ENCODE measurements at places on chromosomes 2 and 18. TPM values are rescaled to one million over a fixed set of nuclear protein-coding genes. Genes with fewer than 3 reads are reported as not detected.

Gene GATA6
- 27.4 TPM for total RNA-seq

Gene ABCG5
- total RNA-seq = not detected

Gene ITGB6
- total RNA-seq = 15.0 TPM

Gene VWA3B
- total RNA-seq = not detected

Gene SERPINB4
- total RNA-seq = 0.64 TPM

Gene ZNG1B
- total RNA-seq = 9.6 TPM

Gene MTLN
- 31.9 TPM for total RNA-seq

Gene ALPG
- total RNA-seq = not detected

Gene MROH2A
- total RNA-seq = not detected

Gene UGT1A3
- total RNA-seq = not detected

Gene MDH1B
- 1.3 TPM for total RNA-seq

Gene REEP1
- 0.40 TPM for total RNA-seq

Gene GRB14
- total RNA-seq = not detected

Gene HOXD12
- total RNA-seq = not detected

Gene LOXL3
- total RNA-seq = 18.6 TPM

Measured in epithelial cell of alveolus of lung (primary cell).